ENCODE measurements at places on chromosomes 2 and 18. TPM values are rescaled to one million over a fixed set of nuclear protein-coding genes. Genes with fewer than 3 reads are reported as not detected.
A peak's percentile ranks its signal among the peaks of the same experiment; 100 is the strongest.

- DNase-seq: no peak
Measured at GRCh38 chr2:237962432-237963084, 4.3 kb upstream of the UBE2F start.

GRCh38 chr18:74063023-74063422 lies 84.6 kb downstream of the FBXO15 start:
- DNase-seq: peak; percentile 75

DNA sequence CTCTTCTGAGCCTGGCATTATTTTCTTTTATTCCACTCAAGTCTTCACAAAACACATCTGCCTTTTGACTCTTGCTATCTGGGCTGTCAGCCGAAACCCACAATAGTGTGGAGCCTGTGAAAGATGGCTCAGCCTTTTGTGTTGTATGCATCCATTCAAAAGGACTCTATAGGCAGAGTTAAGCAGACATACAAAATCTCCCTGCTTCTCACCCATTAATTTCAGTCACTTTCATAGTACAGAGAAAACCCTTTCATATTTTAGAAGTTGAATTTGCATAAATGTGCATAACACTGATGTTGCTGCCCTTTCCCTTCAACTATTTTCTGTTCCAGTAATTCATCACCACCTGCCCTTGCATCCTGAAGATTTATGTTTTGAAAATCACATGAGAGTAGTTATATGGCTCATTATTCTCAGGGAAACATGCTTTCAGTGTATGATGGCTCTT lies 154.6 kb downstream of the EVA1A start:
- no peak for DNase-seq

The CD226 gene
- total RNA-seq: 19.4 TPM

GRCh38 chr18:21163647-21164547 lies 52.3 kb upstream of the ROCK1 start:
- DNase-seq: no peak

Data from activated naive CD4-positive, alpha-beta T cell treated with anti-CD3 and anti-CD28 coated beads for 36 hours (primary cell).